ENCODE measurements at places on chromosomes 5 and 9.

DNA sequence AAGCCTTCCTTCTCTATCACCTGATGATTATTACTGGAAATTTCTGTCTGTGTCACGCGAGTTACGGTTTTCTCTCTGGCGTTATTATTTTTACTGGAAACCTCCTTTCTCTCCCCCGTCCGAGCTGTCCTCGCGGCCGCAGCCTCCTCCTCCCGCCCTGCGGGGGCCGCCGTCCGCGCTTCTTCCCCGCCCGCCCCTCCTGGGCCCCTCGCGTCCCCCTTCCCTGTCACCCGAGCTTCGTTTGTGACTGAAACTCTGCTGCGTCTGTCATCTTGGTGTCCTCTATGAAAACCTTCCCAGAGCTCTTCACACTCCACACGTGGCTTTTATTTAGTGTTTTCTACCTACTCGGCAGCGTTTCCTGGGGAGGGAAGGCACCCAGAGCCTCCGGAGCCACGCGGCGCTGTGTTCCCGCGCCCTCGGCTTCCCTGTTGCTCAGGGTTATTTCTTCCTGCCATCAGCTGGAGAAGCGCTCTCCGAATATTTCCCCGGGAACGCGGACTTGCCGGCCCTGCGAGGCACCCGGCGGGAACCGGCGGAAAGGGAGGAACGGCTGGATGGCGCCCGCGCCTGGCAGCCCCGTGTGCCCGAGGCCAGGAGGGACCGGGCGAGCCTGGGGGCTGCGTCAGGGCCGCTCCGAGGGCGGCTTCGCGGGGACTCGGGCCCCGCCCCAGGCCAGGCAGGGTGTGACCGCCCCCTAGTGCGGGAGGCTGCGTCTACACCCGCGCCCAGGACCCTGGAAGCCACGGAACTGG lies 33.9 kb downstream of the TRIP13 start:
- no peak for DNase-seq

DNA sequence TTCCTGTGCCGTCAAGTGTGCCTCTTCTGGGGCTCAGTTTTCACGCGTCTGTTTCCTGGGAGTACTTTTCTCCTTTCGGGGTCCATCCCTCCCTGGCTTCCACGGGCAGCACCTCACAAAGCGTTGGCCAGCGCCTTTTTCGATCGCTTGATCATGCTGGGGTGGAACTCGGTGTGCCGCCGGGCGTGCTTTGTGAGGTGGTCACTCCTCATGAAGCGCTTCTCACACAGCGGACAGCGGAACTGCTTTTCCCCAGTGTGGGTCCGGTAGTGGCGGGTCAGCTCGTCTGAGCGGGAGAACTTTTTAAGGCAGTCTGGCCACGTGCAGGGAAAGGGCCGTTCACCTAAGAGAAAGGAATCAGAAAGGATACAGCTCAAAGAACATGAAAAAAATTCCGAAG lies 26.8 kb downstream of the KLF9 start:
- no peak for DNase-seq

DNA sequence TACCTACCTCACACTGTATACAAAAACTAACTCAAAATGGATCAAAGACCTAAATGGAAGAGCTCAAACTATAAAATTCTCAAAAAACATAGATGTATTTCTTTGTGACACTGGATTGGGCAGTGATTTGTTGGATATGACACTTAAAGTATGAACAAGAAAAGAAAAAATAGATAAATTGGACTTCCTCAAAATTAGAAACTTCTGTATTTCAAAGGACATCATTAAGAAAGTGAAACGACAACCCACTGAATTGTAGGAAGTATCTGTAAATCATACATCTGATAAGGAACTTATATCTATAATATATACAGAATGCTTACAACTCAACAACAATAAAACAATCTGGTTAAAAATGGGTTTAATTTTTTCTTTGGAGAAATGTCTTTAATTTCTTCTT lies 96.7 kb downstream of the NRG2 start:
- DNase-seq, result no peak

GRCh38 chr5:83220331-83220730 lies 143.0 kb downstream of the XRCC4 start:
- no peak for DNase-seq

- no peak for DNase-seq
Measured at GRCh38 chr9:77013206-77013931, 6.1 kb upstream of the FOXB2 start.

Measured in BJ (cell line).